ENCODE measurements at places on chromosomes 4 and X.

- no peak for DNase-seq
Measured at GRCh38 chr4:80229590-80229989, 32.3 kb downstream of the PRDM8 start.

- DNase-seq, result no peak
Measured at GRCh38 chr4:101155945-101156344, 191.4 kb downstream of the PPP3CA start.

DNA sequence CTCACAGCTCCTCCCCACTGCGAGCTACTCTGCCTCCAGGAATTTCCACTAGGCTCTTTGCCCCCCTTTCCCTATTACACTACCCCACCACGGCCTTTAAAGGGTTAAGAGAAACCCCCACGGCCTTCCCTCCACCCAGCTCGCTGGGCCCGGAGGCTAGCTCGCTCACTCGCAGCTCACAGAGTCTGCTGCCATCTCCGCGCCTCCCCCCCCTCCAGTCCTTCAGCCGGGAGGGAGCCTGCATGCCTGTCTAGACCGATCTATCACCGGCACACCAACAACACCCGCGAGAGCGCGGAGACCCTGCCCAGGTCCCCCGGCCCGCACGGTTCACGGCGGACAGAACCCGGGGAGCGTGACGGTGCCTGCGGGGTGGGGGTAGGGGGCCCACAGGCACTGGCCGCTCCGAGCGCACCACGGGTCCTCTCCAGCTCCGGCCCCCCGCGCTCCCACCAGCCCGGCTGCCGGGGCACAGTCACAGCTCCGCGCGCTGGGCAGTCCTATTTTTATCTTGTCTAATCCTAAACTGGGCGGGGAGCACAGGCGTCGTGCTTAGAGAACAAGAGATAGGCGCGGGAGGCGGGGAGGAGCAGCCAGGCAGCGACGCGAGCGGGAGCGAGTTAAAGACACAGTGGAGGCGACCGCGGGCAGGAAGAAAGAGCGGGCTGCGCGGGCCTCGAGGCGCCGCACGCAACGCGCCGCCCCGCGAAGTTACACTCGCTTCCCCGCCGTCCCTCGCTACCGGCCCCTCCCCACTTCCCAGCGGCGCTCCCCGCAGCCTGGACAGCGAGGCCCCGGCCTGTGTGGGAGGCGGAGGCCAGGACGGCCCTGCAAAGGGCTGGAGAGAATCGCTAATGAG, 3.5 kb downstream of the BCOR start:
- DNase-seq, result peak; percentile 57

GRCh38 chrX:86295293-86295692, 147.0 kb downstream of the DACH2 start:
- DNase-seq, result no peak

GRCh38 chrX:134235236-134235635, 1.7 kb upstream of the CCDC160 start:
- no peak for DNase-seq

DNA sequence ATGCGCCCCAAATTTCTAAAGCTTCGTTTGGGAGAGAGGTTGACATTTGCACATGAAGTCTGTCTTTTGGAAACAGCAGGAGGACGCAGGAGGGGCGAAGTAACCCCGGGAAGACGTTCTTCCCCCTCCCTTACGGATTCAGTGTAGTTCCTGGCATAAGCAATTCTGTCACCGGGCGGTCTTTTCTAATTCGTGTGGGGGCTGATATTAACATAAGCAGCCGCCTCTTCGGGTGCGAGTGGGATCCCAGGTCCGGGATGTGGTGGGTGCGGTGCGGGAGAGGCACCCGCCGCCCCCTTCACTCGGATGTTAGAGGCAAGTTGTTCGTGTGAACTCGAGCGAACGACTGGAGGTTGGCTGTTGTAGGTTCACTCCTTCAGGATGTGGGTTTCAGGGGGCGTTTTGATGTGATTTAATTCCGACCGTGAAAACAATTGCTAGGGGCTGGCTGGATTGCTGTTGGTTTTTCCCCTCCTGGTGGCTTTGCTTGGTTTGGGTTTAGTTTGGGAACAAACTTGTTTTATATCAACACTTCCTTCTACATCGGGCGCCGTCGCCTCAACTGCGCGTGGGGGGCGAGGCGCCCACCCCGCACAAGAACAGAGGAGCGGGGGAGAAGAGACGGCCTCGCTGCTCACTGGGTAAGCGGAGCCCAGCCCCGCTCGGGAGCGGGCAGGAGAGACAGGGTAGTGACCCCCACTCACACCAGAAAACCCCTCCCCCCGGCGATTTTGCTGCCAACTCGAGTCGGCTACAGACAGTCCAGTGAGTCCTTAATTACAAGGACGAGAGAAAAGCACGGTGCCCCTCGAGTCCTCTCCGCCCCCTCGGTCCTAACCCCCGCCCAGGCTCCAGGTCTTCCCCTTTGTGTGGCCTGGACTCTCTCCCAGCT, 2.9 kb upstream of the LEF1 start:
- DNase-seq, result no peak

DNA sequence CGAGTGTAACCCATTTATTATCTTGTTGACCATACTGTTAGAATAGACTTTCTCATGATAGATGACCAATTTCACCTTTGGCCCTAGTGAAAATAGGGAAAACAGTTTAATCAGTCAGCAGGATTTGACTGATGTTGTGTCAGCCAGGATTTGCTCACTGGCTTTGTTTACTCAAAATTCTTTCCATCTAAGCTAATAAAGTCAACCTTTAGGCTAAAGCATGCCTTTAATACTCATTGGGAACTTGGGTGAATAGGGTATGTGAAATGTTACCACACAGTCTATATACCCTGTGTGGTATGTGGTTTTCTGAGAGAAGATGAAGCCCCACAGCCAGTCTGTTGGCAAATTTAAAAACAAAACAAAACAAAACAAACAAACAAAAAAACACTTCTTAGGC, 18.7 kb upstream of the SPANXB1 start:
- DNase-seq, result no peak

DNA sequence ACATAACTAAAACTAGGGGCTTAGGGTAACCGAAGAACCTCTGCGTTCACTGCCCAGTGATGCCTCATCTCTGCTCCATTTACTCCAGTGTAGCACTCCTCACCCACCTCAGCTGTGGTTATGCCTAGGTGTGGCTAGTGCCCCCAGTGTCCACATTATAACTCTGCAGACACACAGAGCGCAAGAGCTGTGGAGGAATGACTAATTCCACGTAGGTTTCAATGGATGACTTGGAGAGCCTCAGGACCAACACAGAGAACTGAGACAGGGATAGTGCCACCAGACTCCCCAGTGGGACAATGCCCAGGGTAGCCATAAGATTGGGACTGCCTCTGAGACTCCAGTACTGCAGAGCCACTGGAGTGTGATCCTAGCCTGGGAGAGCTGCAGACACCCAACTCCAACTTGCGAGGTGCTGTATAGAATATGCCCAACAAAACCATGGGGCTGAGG, 542.4 kb upstream of the DIPK2B start:
- peak; percentile 49 for DNase-seq
